ENCODE measurements at places on chromosomes 11 and 22.

DNA sequence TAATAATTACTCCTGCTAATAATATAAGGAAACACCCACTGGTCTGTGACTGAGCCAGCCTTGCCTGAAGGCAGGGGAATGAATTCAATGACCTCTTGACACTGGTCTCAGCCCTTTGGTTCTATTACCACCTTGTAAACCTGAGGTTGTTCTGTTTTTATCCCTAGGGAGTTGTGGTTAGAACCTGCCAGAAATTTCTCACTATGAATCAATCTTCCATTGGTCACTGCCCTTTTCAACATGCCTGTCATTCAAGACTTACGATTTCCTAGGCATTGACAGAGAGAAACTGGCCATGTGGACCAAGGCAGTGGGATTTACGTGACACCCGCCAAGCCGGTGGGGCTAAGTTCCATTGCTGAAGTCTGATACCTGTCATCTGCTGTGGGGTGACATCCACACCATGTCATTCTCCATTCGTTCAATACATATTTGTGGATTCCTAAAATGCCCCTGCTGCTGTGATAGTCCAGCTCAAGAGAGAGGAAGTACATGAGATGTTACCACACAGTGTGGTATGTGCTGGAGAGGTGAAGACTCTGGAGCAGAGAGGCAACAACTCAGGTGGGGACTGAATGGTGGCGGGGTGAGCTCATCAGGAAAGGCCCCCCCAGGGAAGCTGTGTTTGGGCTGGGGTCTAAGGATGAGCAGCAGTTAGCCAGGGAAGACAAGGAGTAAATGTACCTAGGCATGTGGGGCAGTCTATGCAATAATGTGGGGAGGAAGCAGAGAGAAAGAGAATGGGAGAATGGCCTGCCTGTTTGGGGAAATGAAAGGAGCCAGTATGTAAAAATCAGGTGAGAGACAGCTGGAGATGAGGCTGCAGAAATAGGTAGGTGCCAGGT, 15.2 kb upstream of the EHF start:
- no peak for DNase-seq

- DNase-seq, result no peak
Measured at GRCh38 chr11:63914896-63915691, 1.9 kb downstream of the RCOR2 start.

- DNase-seq, result no peak
Measured at GRCh38 chr11:45921561-45922424, 663 bp upstream of the LARGE2 start.

GRCh38 chr11:26095340-26095739, 236.6 kb upstream of the ANO3 start:
- DNase-seq, result no peak

DNA sequence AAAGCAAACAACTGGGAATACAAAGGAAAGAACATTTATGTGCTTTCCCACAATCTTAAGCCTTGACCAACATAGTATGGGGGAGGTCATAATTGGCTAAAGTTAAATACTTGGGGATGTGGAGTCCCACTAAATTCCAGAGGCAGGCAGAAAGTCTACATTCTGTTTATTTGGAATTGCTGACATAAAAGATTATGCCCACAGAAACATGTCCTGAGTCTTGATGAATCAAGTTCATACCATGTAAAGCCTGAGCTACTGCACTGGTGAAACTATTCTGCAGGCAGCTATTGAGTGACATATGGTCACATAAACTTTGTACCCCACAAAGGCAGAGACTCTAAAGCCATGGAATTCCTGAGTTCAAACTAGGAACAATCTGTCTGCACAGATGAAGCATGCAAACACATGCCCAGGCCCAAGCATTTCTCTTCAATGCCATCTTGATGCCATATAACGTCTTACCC, 69.9 kb upstream of the CHRM4 start:
- DNase-seq, result no peak
